ENCODE measurements at places on chromosomes 7 and 10.

- DNase-seq, result no peak
Measured at GRCh38 chr10:120069700-120070099, 177.2 kb downstream of the SEC23IP start.

GRCh38 chr7:94243066-94243711 is 151.5 kb upstream of the COL1A2 start:
- no peak for DNase-seq

- DNase-seq, result no peak
Measured at GRCh38 chr10:10796061-10796773, 221.5 kb upstream of the CELF2 start.

GRCh38 chr10:97331153-97331703 is 3.3 kb downstream of the FRAT2 start:
- DNase-seq, result no peak

GRCh38 chr7:820341-820740 is 11.9 kb upstream of the SUN1 start:
- no peak for DNase-seq

DNA sequence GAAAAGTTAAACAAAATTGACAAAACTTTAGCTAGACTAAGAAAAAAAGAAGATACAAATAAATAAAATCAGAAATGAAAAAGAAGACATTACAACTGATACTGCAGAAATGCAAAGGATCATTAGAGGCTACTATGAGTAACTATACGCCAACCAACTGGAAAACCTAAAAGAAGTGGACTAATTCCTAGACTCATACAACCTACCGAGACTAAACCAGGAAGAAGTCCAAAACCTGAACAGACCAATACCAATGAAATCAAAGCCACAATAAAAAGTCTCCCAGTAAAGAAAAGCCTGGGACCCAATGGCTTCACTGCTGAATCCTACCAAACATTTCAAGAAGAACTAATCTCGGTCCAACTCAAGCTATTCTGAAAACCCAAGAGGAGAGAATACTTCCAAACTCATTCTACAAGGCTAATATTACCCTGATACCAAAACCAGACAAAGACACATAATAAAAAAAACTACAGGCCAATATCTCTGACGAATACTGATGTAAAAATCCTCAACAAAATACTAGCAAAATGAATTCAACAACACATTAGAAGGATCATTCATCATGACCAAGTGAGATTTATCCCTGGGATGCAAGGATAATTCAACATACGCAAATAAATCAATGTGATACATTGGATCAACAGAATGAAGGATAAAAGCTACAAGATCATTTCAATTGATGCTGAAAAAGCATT is 20.3 kb downstream of the ELAPOR2 start:
- no peak for DNase-seq

GRCh38 chr7:87543623-87544022 is 57.1 kb downstream of the ABCB1 start:
- DNase-seq, result no peak

- no peak for DNase-seq
Measured at GRCh38 chr7:26046150-26046549, 105.8 kb upstream of the NFE2L3 start.

DNA sequence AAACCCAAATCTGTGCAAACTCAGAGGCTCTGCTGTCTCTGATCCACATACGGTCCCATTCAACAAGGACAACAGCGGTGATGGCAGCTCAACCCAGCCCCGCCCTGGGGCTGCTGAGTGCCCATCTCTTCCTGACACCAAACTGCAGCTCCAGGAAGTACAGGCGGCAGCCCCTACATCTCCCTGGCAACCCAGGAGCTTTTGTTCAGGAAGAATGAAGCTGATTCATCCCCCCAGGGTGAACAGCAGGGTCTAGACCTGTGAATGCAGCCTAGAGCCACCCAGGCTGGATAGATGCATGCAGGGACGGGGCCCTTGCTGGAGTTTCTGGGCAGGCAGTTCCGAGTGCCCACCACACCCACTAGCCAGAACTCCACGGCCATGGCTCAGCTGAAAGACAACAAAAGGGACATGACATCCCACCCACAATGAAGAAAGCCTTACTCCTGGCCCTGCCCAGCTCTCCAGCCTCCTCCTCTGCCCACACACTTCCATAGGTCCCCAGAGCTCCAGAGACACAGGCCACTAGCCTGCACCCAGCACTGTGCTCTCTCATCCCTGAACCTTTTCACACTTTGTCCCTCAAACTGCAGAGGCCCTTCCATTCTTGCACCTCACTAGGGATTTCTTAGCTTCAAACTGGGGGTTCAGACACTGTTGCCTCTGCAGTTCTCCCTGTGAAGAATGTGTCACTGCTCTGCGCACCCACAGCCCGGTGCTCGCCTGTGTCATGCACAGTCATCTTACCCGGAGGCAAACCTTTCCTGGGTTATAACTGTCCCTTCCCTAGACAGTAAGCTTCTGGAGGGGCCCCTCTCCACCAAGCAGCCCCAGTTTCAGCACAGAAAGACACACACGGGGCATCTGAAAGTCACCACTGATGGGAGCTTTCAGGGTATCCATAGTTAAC is 99.1 kb downstream of the GRID1 start:
- DNase-seq, result no peak

GRCh38 chr10:14162629-14163344 is 167.9 kb downstream of the FRMD4A start:
- DNase-seq, result no peak

DNA sequence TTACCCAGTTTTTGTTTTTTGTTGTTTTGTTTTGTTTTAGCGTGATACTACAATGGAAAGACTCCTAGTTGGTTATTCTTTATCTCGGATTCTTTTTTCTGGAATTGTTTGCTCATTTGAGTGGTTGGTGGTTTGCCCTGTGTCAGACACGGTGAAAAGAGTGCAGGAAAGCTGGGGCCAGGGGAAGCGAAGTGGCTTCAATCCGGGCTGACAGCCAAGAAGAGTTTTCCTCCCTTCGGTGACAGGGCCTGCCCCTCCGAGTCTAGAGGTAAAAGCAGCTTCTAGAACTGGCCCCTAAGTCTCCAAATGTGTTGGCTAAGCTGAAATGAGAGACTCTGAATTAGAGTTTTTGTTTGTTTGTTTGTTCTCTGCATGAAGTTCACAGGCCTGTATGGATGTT is 5.7 kb upstream of the AP5Z1 start:
- no peak for DNase-seq

DNA sequence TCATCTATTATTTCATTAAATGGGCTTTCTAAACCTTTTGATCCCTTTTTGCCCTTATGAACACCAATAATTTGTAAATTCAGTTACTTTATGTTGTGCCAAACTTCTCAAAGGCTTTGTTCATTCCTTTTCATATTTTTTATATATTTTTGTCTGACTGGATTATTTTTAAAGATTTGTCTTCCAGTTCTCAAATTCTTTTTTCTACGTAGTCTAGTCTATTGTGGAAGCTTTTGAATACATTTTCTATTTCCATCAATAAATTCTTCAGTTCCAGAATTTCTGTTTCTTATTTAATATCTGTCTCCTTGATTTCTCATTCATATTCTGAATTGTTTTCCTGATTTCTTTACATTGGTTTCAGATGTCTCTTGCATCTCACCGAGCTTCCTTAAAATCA is 108.2 kb downstream of the CTNNA3 start:
- no peak for DNase-seq

DNA sequence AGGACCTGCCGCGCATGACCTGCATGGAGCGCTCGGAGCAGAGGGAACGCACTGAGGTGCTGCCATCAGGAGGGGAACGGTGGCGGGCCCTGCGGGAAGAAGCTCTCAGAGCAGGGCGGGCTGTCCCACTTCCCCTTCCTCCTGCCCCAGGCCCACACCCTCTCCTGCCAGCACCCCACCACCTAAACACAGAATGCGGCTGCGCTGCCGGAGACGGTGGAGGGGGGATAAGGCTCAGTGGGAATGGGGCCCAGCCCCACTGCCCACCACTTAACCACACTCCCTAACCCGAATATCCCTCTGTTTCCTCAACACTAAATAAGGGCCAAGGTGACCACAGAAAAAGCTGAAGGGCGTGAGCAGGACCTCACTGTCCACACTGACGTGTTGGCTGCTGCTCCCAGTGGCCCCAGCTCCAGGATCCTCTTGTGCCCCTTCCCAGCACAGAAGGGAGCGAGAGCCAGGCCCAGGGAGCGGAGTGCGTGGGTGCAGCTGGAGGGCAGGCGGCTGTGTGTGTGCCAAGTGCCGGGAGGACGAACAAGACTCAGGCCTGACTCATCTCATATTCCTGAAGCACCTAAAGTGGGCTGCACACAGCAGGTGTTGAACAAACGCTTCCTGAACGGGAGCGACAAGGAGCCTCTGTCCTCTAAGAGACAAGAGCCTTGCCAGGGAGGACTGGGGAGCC is 116.8 kb downstream of the MAD1L1 start:
- no peak for DNase-seq

DNA sequence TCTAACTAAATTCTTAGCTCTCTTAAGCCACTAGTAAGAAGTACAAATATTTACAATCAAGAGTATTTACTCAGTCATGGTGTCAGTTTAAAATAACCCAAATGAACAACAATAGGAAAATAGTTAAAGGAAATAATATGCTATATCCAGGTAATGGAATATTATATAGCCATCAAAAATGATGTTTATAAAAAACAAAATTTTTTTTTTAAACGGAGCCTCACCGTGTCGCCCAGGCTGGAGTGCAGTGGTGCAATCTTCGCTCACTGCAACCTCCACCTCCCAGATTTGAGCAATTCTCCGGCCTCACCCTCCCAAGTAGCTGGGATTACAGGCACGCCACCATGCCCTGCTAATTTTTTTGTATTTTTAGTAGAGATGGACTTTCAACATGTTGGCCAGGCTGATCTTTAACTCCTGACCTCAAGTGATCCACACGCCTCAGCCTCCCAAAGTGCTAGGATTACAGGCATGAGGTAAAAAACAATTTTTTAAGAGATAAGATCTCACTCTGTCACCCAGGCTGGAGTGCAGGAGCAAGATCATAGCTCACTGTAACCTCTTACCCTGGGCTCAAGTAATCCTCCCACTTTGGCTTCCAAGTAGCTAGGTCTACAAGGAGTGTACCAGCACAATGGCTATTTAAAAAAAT is 132.5 kb downstream of the NOC3L start:
- DNase-seq, result no peak

DNA sequence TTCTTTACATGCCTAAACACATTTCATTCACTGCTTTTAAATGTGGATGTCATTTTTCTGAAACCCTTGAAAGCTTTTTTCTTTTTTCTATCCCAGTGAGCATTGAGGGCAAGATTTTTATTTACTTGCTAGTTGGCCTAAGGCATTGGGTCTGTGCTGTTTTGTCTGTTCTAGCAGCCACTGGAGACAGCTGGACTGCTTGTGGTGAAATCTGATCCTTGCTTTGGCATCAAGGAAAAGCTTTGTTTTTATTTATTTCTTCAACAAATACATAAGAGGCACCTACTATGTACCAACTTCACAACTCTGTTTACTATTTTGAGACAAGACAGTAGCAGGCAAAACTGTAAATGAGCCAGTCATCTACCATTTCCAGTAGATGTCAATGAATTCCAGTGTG is 28.4 kb upstream of the PDLIM1 start:
- no peak for DNase-seq

DNA sequence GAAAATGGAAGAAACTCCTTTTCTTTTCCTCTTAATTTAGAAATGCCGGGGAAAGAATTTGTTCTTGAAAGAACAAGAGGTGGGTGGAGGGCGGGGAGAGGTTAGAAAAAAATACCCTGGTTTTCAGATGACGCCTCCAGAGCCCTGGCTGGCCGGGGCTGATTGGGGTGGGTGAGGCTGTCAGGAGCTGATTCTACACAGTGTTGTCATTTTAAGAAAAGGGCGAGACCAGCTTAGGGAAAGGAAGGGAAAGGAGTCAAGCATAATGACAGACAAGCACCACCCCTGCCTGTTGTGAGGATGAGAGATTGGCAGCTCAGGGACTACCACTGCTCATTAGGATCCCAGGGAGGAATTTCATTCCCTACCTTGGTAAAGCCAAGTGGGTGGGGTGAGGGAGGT is 9.9 kb upstream of the FAM180A start:
- no peak for DNase-seq

GRCh38 chr10:79312601-79313187 is 34.6 kb upstream of the PPIF start:
- no peak for DNase-seq

- DNase-seq, result peak; percentile 42
Measured at GRCh38 chr7:16084370-16084769, 337.0 kb downstream of the CRPPA start.

GRCh38 chr7:37495574-37496184 is 47.0 kb upstream of the ELMO1 start:
- DNase-seq, result peak; percentile 17

- no peak for DNase-seq
Measured at GRCh38 chr7:2028733-2029132, 204.0 kb downstream of the MAD1L1 start.

- no peak for DNase-seq
Measured at GRCh38 chr10:78553792-78554191, 515.0 kb upstream of the ZMIZ1 start.

DNA sequence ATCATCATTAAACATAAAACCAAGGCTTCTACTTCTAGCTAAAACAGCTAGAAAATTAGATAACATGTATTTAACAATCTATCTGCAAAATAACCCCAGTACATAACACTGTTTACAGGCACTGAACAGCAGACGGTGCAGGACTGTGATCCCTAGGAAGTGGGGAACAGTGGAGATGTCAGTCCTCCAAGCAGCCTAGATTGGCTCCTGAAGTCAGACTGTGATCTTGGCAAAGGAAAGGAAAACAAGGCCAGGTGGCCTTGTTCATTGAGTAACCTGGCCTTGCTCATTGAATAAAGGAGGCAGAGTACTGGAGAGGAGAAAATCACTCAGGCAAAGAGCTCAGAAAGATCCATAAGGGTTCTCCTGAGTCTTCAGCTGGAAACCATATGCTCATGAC is 77.7 kb upstream of the DIP2C start:
- peak; percentile 40 for DNase-seq

- no peak for DNase-seq
Measured at GRCh38 chr7:49520951-49521350, 252.5 kb upstream of the VWC2 start.

DNA sequence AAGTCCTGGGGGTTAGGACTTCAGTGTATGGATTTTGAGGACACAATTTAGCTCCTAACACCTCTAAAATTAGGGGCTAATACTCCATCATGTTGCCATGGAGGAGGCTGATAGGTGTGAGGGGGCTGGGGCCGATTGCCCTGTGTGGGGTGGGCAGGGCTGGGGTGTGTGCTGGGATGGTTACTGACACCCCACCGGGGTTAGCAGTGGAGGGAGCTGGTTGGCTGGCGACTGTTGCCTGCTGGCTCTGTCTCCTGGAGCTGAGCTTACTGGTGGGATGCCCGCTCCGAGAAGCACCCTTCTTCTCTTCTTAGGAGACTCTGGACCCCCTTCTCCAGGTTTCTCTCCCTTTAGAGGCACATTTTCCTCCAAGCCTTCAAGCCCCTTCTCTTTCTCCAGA is 22.2 kb upstream of the SH2D4B start:
- DNase-seq, result no peak

GRCh38 chr7:127135871-127136485 is 116.8 kb downstream of the GRM8 start:
- no peak for DNase-seq
